ENCODE measurements at places on chromosomes 6 and 20. TPM values are rescaled to one million over a fixed set of nuclear protein-coding genes. Genes with fewer than 3 reads are reported as not detected.

DNA sequence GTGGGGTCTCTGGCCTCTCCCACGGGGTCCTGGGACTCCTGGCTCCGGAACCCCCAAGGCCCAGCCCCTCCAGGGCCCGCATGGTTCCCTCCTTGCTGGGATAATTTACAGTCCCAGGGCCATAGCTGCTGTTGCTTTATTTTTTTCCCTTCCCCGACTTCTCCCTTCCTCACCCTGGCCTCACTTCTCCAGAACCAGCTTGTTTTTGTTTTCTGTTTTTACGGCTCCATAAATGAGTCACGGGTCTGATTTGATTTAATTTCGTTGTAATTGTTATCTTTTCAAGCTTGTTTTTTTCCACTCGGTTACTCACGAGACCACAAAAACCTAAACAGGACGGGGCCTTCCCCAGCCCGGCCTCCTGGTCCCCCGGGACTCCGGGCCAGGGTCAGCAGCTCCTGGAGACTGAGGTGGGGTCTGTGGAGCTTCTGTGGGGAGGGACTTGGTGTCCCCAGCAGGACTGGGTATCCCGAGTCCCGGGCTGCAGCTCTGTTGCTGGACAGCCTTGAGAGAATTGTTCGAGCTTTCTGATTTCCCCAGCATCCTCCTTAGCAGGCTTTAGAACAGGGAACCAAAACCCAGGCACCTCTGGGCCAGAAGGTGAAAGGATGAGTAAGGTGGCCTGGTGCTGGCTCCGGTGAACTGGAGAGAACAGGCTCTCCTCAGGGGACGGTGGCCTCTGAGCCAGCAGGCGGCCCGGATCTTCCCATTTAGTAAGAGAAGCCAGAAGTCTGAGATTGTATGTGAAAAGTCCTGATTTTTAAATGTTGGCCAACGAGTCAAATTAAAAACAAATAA is 94.9 kb downstream of the CEBPB start:
- no peaks in the 10 kb centered on the region for H3K4me1 ChIP-seq
- no peak overlapping the region for H3K27ac ChIP-seq
- no peak for DNase-seq

- H3K27ac ChIP-seq: no peak overlapping the region
- no peak overlapping the region for H3K4me3 ChIP-seq
- no peak for DNase-seq
- H3K4me1 ChIP-seq: peaks cover 3% of the 10 kb centered on the region
- H3K36me3 ChIP-seq: no peaks in the 10 kb centered on the region
Observed at GRCh38 chr6:124869416-124869815, 92.8 kb upstream of the RNF217 start.

DNA sequence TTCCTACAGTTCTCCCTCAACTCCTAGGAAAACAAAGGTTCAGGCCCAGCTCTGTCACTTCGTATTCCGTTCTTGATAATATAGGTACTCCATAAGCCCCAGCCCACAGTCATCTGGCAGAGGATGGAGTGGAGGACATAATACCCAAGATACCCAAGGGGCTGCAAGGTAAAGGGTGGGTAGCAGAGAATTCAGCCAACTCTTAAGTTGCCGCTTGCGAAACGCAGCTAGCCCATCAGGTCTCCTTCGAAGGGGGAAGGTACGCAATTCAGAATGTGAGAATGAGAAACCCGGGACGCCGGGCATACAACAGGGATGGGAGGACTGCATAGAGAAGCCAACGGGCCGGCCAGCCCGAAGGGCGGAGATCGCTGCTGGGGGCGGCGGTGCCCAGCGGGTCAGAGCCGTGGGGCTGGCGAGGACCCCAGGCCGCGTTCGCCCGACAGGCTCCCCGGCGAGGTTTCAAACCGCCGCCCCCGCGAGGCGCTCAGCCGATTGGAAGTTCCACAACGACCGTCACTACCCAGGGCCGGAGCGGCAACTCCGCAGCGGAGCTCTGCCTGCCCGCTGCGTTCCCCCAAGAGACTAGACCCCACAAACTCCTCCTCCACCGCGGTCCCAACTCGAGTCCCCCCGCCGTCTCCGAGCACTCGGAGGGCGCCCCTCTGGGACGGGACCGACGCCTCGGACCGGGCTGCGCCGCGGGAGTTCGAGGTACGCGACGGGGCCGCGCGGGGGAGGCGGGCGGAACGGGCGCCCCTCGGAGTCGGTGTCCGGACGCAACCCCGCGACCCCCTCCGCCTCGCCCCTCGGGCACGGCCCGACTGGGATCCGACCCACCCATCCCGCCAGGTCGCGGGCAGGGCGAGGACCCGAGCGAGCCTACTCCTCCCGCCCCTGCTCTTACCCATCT is 911 bp downstream of the CDK19 start:
- H3K4me1 ChIP-seq: peaks cover 8% of the 10 kb centered on the region
- peaks cover 3% of the 10 kb centered on the region for H3K36me3 ChIP-seq
- no peaks in the 10 kb centered on the region for H3K27me3 ChIP-seq
- DNase-seq: peak; percentile 40
- peak overlapping the region; percentile 100 for H3K27ac ChIP-seq

- peaks cover 7% of the 10 kb centered on the region for H3K4me1 ChIP-seq
- no peak for DNase-seq
- H3K27ac ChIP-seq: no peak overlapping the region
- H3K4me3 ChIP-seq: no peak overlapping the region
- H3K27me3 ChIP-seq: peaks cover 18% of the 10 kb centered on the region
- H3K36me3 ChIP-seq: peaks cover 2% of the 10 kb centered on the region
Observed at GRCh38 chr6:1729133-1729749, 119.5 kb downstream of the FOXC1 start.

DNA sequence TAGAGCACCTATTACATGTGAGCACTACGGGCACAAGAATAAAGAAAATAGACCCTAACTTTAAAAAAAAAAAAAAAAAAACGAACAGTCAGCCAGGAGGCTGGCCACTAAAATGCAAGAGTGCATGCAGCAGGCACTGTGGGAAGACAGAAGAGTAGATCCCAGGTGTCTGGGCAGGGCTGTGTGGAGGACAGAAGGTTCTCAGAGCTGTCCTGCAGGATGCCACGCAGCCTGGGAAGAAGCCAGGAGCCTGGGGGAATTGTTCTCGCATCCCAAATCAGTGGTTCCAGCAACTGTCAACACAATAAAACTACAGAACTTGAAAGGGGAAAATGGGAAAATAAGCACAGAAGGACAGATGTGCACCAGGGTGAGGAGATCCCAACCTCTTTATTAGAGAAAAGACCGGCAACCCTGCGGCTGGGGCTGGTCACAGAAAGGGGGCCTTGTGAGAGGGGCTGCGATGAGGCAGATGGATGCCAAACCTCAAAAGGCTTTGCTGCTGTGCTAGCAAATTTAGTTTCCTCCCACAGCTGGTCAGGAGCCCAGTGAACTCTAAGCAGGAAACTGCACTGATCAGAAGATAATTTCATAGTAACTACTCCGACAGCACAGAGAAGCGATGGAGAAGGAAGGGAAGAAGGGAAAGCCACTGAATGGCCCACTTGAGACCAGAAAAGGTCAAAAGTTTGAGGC is 30.9 kb downstream of the MAP3K5 start:
- no peaks in the 10 kb centered on the region for H3K27me3 ChIP-seq
- no peak overlapping the region for H3K4me3 ChIP-seq
- H3K36me3 ChIP-seq: no peaks in the 10 kb centered on the region
- no peak overlapping the region for H3K27ac ChIP-seq

DNA sequence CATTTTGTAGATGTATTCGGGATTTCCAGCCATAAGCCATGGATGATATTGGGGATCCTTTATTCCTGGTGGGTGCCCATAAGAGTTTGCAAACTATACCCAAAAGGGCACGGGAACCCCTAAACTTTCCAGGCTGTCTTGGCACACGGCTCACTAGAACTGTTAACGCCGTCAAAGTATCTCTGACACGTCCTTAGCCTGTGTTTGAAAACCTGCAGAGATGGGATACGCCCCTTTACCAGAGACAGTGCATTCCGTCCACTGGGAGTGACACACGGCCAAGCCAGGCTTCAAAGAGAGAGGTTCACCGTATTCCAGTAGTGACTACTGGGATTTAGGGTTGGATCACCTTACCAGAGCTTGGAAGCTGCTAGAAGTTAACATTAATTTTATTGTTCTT is 95.0 kb downstream of the THBS2 start:
- no peak overlapping the region for H3K27ac ChIP-seq
- no peak overlapping the region for H3K4me3 ChIP-seq
- no peaks in the 10 kb centered on the region for H3K36me3 ChIP-seq
- peaks cover 17% of the 10 kb centered on the region for H3K27me3 ChIP-seq
- no peaks in the 10 kb centered on the region for H3K4me1 ChIP-seq

ZSWIM1 gene
- total RNA-seq: 15.1 TPM

DNA sequence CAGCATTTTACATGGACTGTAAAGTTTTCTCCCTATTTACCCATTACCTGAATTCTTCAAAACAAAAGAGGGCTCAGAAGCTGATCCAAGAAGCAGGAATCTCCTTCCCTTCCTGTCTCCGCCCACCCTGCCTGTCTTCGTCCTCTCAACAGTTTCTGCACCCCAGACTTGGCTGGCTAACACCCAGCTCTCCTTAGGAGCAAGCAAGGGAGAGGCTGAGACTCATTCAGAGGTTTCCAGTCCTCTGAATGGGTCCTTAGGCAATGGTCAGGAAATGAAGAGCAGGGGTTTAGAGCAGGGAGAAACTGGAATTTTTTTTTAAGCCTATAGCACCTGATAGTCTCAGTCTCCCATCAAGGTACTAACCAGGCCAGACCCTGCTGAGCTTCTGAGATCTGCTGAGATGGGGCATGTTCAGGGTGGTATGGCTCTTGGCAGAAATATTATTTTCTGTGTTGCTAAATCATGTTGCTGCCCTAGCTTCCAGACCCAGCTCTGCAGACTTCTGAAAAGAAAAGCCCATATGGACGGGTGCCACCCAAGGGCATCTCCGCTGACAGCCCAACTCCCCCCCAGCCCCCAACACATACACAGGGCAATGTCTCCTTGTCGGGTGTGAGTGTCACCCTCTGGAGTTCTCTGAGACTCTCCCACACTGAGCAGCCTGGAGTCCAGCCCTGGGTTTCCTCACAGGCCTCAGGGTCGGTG is 74.6 kb upstream of the CD93 start:
- peaks cover 27% of the 10 kb centered on the region for H3K27me3 ChIP-seq
- H3K27ac ChIP-seq: no peak overlapping the region
- H3K36me3 ChIP-seq: no peaks in the 10 kb centered on the region
- H3K4me1 ChIP-seq: peaks cover 7% of the 10 kb centered on the region

SOX4 gene
- total RNA-seq: 293 TPM

- no peaks in the 10 kb centered on the region for H3K36me3 ChIP-seq
- H3K27me3 ChIP-seq: no peaks in the 10 kb centered on the region
- no peak for DNase-seq
- no peaks in the 10 kb centered on the region for H3K4me1 ChIP-seq
- H3K27ac ChIP-seq: no peak overlapping the region
- no peak overlapping the region for H3K4me3 ChIP-seq
Observed at GRCh38 chr6:89619567-89619966, 19.0 kb downstream of the LYRM2 start.

MYCT1 gene
- not detected for total RNA-seq

- H3K4me1 ChIP-seq: peaks cover 24% of the 10 kb centered on the region
- H3K27me3 ChIP-seq: peaks cover 33% of the 10 kb centered on the region
- H3K27ac ChIP-seq: peak within 1 kb of the TSS; percentile 99
- H3K4me3 ChIP-seq: peak within 1 kb of the TSS; percentile 89
Observed at GRCh38 chr6:88165844-88166492, at the start of gene CNR1. TSS of gene CNR1 (minus strand) at chr6:88166347. CDS start at chr6:88145274, 21,073 bp downstream.

DOK5 gene
- total RNA-seq: 0.24 TPM

LAMA5 gene
- total RNA-seq: 252 TPM

GRCh38 chr6:52726193-52726542 is 37.1 kb downstream of the GSTA2 start:
- H3K4me3 ChIP-seq: no peak overlapping the region
- H3K4me1 ChIP-seq: peaks cover 42% of the 10 kb centered on the region
- H3K27me3 ChIP-seq: no peaks in the 10 kb centered on the region
- H3K27ac ChIP-seq: peak overlapping the region; percentile 96
- H3K36me3 ChIP-seq: no peaks in the 10 kb centered on the region

DNA sequence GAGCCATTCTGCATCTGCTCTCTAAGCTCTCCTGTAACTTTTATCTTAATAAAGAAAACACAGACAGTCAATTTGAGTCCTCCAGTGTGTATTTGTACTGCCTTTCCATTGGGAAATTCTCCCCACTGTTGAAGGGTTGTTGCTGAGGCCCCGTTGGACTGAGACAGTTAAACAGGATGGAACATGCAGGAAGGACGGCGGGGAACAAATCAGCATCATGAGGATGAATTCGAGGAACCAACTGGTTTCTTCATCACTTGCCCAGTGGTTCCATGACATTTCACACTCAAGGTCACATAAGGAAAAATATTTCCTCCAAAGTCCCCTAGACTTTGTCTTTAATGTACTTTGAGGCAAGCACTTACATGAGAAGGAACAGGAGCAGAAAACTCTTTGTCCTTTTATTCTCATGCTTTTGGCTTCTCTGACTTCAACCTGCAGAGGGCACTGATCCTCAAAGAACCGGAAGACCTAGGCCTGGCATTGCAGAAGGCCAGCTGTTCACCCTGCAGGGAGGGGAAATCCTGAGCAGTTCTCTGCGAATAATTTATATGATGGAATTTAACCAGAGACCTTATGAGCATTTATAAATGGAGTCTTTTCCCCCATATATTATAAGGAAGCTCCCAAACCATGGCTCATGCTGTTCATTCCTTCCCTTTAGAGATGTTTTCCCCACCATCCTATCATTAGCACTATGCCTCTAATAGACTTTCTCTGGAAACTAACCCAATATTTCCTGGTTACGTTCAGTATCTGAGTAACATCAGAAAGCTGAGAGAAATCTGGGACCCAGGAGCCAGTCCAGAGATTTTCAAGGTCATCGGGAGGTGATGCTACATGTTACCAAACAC is 55.2 kb upstream of the ADGRF1 start:
- no peak overlapping the region for H3K27ac ChIP-seq
- H3K27me3 ChIP-seq: peaks cover 7% of the 10 kb centered on the region
- peaks cover 6% of the 10 kb centered on the region for H3K4me1 ChIP-seq
- DNase-seq: peak; percentile 40
- no peak overlapping the region for H3K4me3 ChIP-seq
- H3K36me3 ChIP-seq: no peaks in the 10 kb centered on the region

ADGRB3 gene
- 1.8 TPM for total RNA-seq

CCR6 gene
- not detected for total RNA-seq

DNA sequence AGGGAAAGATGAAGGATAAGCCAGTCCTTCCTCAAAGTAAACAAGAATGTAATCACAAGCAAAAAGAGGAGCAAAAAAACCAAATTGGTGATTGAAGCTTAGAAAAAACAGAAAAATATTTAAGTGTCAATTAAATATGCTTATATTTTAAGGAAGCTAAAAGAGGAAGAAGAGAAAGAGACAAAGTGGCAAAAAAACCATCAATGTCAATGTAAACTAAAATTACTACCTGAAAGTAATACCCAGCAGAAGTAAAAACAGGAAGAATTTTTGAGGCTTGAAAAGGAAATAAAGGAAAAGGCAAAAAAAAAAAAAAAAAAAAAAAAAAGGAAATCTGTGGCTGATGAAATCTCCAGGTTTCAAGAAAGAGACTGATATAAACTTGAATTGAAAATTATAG is 36.2 kb upstream of the OGFRL1 start:
- peaks cover 6% of the 10 kb centered on the region for H3K4me1 ChIP-seq
- no peaks in the 10 kb centered on the region for H3K36me3 ChIP-seq
- H3K4me3 ChIP-seq: no peak overlapping the region
- H3K27me3 ChIP-seq: peaks cover 3% of the 10 kb centered on the region
- no peak overlapping the region for H3K27ac ChIP-seq

MOG gene
- total RNA-seq: not detected

PRDM1 gene
- 8.9 TPM for total RNA-seq

KIF3B gene
- total RNA-seq: 61.6 TPM

- H3K36me3 ChIP-seq: no peaks in the 10 kb centered on the region
- H3K4me1 ChIP-seq: no peaks in the 10 kb centered on the region
- H3K4me3 ChIP-seq: no peak overlapping the region
- H3K27me3 ChIP-seq: no peaks in the 10 kb centered on the region
- no peak for DNase-seq
- H3K27ac ChIP-seq: no peak overlapping the region
Observed at GRCh38 chr20:62540504-62540903, 64.7 kb upstream of the GATA5 start.
